ENCODE measurements at places on chromosomes 3 and 15.

DNA sequence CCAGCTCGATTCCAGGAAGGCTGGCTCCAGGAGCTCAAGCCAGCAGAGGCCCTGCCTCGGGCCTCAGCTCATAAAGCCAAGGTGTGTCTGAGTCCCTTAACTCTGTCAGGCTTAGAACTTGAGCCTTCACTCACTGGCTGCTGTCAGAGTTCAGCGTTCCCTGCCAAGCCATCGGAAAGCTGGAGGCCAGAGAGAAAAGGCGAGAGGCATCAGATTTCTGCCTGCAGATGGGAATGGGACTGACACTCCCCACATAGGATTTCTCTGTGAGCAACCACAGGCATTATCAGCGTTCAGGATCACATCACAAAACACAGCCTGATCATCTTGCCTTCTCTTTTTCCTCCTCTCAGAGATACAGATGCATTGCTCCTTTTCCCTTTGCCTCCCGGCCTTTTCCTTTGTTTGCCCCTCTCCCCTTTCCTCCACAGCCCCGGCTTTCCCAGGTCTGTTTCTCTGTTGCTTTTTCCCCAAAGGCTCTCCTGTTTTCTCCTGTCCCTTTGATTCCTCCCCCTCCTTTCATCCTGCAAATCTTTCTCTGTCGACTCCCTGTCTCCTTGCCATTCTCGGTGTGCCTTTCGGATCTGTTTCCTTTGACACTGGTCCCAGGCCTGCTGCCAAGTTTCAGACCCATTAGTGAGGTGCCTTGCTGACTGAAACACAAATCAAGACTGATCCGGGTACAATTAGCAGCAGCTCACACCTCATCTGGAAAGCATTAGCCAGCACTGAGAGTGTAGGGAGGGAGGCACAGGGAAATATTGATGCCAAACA is 44.5 kb upstream of the BOC start:
- peak; percentile 34 for DNase-seq

DNA sequence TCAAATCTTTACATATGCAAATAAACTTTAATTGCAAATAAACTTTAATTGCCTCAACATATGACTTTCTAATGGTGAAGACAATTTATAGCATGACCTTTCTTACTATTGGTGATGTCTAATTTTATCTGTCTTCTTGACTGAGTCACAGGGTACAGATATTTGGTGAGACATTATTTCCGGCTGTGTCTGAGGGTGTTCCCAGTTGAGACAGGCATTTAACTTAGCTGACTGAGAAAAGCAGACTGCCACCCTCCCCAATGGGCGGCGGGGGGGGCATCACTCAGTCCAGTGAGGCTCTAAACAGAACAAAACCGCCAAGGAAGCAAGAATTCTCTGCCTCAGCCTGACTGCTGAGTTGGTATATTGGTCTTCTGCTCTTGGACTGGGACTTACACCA is 160.0 kb downstream of the TBL1XR1 start:
- peak; percentile 31 for DNase-seq

GRCh38 chr15:75367913-75368688 is at the start of gene MAN2C1:
Gene MAN2C1, minus strand, starts transcription at chr15:75368607. Its CDS starts 24 bp downstream, at chr15:75368583.
- peak; percentile 96 for DNase-seq

DNA sequence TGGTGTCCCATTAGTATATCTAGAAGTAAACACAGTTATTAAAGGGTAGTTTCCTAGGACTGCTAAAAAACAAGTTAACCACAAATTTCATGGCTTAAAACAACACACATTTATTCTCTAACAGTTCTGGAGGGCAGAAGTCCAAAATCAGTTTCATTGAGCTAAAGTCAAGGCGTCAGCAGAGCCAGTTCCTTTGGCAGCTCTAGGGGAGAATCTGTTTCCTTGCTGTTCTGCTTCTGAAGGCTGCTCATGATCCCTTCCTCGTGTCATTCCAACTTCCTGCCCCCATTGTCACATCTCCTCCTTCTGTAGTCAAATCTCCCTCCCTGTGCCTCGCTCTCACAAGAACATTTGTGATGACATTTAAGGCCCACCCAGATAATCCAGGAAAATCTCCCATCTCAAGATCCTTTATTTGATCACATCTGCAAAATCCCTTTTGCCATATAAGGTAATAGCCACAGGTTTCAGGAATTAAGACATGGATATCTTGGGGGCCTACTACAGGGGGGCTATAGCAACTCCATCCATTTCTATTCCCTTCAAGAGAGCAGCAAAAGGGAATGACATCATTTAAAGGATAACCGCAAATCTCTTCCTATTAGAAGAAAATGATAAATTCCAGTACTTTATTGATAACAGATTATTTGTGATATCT is 50.1 kb downstream of the GPR176 start:
- no peak for DNase-seq

GRCh38 chr3:20346916-20347315 is 160.9 kb upstream of the SGO1 start:
- no peak for DNase-seq

DNA sequence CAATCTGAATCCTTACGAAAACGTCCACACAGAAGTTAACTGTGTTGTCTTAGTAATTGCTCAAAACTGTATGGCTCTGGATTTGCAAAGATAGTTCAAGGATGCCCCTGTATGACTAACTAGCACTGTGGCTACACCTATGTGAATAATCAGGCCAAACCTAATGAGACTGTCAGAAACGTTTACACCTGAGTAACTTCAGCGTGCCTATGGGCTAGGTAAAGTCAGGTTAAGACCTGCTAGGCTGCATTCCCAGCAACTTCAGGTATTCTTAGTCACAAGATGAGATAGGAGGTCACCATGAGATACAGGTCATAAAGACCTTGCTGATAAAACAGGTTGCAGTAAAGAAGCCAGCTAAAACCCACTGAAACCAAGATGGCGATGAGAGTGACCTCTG is 87.8 kb upstream of the PLXND1 start:
- peak; percentile 97 for DNase-seq

- DNase-seq = peak; percentile 62
Observed at GRCh38 chr3:142595581-142595950, 627 bp upstream of the PLS1 start.

DNA sequence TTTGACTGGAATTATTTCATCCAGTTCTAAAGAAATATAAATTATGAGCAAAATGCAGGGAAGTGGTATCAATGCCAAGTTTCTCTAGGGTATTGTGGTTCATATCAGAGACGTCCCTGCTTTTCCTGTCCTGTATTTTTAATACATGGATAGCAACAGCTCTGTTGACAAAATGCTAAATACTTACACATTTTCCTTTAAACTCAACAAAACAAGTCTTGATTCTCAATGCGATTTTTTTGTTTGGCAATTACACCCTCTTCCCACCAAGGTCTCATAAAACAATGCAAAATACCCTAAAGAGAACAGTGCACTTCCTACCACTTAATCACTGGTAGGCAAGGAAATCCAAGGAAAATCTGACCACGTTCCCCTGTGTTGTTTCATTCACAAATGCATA is 120.0 kb downstream of the DUT start:
- no peak for DNase-seq

DNA sequence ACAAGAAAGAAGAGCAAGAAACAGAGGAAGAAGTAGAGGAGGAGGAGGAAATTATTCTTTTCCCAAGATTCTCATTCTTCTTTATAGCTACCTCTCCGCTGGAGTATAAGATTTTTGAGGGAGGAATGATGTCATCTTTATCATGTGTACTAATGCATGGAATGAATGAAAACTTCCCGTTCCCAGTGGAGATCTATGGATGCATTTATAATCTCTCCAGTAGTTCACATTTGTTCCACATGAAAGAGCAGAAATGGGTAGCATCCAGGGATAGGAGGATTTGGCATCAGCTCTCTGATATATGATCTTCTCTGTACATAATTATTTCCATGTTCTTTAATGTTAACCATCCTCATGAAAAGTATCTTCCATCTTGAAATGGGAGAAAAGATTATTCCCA is 244.4 kb downstream of the ADAMTSL3 start:
- DNase-seq = no peak

- no peak for DNase-seq
Observed at GRCh38 chr3:152156880-152157279, 111.8 kb upstream of the MBNL1 start.

DNA sequence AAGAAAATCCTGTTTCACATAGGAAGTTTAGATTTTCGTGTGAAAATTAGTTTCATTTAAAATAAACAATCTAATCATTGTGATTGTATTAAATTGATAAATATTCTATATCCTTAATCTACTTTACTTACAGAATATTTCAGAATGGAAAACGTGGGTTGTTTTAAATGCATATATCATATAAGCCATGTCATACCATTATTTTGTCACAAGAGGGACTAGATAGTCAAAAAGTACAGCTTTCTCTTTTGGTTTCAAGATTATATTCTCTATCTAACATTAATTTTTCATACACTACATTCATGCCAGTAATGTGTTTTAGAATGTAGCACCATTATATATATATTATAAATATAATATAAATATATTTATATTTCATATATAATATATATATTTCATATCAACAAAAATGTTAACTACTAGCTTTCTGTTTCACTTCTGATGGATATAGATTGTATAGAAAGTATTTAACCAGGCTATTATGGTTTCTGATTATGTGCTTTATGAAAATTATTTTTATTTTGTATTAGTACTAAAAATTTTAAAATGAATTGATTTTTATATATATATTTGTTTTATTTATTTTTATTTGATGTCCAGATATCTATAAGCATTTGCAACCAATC is 45.3 kb downstream of the OSTN start:
- DNase-seq = no peak

DNA sequence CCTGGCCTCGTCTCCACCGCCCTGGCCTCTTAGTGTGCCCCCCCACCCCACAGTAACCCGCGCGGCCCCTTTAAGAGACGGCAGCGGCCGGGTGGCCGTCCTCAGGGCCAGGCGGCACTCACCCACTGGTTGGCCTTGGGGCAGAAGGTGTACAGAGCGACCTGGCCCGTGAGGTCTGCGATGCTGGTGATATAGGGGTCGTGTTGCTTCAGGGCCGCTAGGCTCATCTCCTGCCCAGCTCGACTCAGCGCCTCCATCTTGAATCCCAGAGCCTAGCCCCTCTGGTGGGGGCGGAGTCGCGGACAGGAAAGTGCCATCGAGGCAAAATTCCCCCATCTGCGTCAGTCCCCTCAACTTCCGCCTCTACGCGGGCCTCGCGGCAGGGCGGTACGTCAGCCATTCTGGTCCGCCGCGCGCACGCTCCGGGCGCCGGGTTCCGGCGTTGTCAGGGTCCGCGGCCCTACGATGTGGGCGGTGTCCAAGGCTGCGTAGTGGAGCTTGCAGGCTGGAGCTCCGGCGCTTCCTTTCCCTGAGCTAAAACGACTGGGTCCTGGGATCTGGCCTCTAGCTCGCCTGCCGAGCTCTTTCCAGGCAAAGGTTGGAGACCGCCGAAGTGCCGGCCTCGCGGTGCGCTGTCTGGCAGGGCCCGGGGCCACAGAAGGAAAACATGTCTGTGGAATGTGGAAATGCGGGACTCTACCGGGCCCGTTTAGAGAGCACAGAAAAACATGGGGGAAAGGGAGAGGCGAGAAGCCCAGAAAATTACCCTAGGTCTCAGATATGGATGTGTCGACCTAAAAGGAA is at the start of gene DCP1A:
TSS of gene DCP1A (minus strand) at position 283 of the 804 bp plus-strand sequence. CDS start at position 257, 26 bp downstream.
- DNase-seq = peak; percentile 95

DNA sequence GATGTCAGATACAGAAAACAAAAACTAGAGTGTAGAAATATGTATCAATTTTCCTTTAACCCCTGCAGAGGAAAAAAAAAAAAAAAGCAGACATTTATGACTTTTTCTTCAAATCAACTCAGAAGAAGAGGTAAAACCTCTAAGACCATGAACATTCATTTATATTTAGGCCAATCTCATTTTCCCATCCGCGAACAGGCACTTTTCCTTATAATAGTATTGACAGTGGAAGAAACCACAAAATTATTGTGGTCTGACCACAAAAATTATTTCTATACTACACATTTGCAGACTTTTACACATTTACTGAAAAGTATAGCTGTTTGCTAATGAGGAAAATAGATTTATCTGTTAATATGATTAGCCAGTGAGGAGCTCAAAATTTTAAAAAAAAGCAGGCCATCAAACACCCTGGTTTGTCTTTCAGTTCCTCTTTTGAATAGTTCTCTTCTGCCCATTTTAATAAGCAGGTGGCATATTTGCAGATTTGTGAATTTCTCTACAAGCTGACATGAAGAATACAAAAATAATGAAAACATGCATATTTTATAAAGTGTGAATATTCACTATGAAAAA is 5.7 kb downstream of the OSBPL11 start:
- DNase-seq = no peak

- no peak for DNase-seq
Observed at GRCh38 chr3:37453393-37454389, 279.3 kb upstream of the LRRFIP2 start.

Data from mammary epithelial cell (primary cell).